Pons (tissue), 1 donor: ENCODE measurements at places on chromosomes 5 and 9.

GRCh38 chr5:180468732-180469585 is 25.2 kb upstream of the CNOT6 start:
- no peak for DNase-seq

GRCh38 chr9:106467865-106468164 is 395.2 kb upstream of the ZNF462 start:
- no peak for DNase-seq

- no peak for DNase-seq
Measured at GRCh38 chr5:42628821-42629220, 127.8 kb upstream of the CCDC152 start.

DNA sequence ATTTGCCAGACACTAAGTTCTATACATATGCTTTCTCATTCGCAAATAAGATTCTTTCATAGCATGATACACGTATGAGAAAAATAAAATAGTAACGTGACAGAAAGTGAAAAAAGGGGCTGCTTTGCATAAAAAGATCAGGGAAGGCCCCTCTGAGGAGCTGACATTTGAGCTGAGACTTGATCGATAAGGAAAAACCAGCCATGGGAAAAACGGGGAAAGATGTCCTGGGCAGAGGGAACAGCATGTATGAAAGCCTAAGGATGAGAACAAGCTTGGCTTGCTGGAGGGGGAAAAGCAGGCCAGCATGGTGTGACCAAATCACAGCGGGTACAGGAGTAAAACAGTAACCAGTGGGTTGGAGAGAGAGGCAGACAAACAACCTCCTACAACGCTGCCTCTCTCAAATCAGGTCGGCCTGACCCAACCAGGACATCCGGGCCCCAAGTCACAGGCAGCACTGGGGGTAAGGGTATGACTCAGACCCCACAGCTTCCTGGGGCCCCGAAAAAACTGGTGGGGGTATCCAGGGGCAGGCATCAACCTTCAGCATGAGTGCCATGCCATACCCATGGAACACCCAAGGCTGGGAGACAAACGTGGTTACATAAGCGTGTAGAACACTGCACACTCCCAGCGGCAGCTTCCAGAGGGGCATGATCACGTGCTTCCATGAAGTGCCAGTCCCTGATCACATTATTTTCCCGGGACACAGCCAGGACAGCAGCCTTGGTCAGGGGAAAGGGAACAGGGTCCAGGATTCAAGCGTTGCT is 2.2 kb downstream of the TNIP1 start:
- DNase-seq = no peak
